ENCODE measurements at places on chromosomes 6 and 20.

DNA sequence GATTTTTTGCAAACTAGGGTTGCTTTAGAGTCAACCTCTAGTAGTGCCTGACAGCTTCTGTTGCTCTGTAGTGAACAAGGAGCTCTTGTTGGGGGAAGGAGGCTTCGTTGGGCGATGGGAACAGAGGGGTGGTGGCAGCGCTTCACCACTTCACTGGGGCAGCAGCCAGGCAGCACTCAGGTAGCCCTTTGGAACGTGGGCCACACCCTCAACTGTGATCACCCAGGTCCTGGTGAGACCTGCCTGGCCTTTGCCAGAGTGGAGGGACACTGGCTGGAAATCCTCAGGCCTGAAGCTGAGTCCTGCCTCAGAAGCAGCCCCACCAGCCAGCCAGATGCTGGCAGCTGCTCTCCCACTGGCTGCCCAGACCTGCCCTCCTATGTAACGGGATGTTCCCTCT, 10.4 kb upstream of the EDN3 start:
- DNase-seq, result no peak

GRCh38 chr6:71977884-71978283, 91.5 kb downstream of the RIMS1 start:
- no peak for DNase-seq

DNA sequence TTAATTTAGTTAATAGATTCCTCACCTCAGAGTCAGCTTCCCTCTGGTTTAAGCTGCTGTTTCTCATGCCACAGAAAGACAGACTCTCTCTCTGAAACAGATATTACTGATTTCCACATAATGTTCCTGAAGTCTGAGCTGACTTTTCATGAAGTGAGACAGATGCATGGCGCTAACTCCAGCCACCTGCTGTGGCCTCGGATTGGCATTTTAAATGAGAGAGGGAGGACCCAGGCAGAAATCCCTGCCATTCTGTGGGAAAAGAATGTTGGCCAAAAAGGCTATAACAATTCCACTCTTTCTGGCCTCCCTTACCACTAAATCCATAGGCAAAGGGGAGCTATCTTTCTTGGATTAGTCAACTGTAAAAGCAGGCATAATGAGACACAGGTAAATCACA, 354.1 kb upstream of the CDH4 start:
- DNase-seq, result no peak

- no peak for DNase-seq
Observed at GRCh38 chr6:26473429-26473757, 15.6 kb downstream of the BTN2A1 start.

- no peak for DNase-seq
Observed at GRCh38 chr6:142878407-142878806, 66.6 kb downstream of the HIVEP2 start.

All from CD8-positive, alpha-beta memory T cell (primary cell).